ENCODE measurements at places on chromosomes 11 and 22.

- no peak for ATAC-seq
Measured at GRCh38 chr11:6385046-6385777, 5.1 kb upstream of the SMPD1 start.

- no peak for ATAC-seq
Measured at GRCh38 chr11:64926689-64927088, 2.2 kb downstream of the PPP2R5B start.

DNA sequence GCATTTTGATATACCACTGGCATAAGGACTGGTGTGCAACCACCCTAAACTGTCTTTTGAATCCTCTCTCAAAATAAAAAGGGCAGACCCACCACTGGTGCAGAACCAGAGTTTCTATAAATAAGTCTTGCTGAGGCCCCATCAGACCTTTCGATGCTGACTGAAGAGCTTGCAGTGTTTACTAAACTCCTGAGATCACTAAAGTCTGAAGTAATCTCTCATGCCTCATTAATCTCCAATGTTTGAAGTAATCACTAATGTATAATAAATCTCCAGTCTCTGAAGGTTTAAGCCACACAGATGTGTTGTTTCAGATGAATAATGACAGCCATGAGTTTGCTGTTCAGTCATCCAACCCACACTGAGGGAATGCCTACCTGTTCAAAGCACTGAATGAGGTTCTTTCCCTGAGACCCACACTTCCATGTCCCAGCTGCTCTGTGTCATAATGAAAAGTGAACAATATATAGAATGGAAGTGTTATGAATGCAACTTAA, 50.6 kb upstream of the DEUP1 start:
- ATAC-seq: no peak

- no peak for ATAC-seq
Measured at GRCh38 chr11:122285070-122285988, 169.3 kb upstream of the BLID start.

GRCh38 chr11:8799273-8799672, 111.7 kb upstream of the AKIP1 start:
- ATAC-seq: no peak
